Nucleus accumbens (tissue), 56 donors: ENCODE measurements at places on chromosomes 2 and 18.

- DNase-seq = no peak
Measured at GRCh38 chr2:51237626-51238271, 205.8 kb upstream of the NRXN1 start.

DNA sequence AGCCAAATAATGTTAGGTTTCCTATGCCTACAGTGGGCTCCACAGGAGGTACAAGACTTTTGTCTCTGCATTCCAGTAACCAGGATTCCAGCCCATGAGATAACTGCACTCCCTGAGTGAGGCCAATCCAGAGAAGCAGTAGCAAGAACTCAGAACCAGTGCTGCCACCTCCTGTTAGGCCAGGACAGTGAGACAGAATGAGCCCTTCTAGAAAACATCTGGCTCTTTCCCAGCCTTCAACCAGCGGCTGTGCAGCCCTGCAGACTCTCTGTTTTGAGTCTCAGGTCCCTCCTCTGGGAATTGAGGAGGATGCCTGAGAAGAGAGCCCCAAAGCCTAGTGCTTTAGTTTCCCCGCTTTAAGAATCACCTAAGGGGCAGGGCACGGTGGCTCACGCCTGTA is 44.2 kb downstream of the ARID5A start:
- DNase-seq = no peak

GRCh38 chr2:102971701-102972100 is 209.9 kb downstream of the TMEM182 start:
- DNase-seq = no peak

DNA sequence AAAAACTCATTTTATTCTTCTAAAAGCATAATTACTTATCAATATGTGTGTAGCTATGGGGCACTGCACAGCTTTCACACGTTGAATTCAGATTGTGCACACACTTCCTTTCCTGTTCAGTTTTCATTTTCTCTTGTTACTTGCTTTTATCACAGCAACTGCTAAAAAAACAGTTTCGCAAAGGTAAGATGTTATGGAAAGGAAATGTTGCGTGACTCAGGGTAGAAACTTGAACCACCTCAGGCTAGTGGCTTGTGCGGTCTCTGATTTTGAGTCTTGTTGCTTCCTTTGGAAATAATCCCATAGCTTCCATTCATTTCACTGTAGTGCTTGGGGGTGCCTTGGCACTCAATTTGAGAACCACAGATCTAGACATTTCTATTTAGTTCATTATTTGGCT is 171.9 kb downstream of the FMNL2 start:
- DNase-seq = no peak

DNA sequence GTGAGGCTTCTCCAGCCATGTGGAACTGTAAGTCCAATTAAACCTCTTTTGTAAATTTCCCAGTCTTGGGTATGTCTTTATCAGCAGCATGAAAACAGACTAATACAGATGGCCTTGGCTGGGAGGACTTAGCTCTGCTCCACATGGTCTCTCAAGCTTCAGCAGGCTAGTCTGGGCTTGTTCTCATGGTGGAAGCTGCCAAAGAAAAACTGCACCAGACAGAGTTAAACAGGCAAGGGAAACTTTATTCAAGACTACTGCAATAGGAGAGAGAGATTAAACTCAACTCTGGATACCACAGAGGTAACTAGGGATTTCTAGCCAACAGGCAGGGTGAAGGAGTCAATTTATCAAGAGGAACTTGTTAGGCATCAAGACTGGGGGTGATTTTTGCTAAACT is 142.1 kb downstream of the CABLES1 start:
- DNase-seq = no peak

DNA sequence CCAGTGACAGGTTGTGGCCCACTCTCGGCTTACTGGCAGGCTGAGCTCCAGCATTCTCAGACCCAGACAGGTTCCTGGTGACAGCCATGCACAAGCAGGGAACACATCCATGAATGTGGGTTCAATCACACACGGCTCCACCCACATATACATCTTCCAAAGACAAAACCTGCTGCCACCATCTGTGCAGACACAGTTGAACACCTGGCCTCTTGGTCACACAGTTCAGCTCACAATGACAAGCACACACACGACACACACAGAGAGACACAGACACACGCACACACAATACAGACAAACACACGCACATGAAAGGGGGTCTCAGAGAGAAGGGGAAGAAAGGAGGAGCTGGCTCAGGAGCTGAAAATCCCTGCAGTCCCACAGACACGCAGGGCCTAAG is 32.1 kb upstream of the PTMA start:
- DNase-seq = no peak

DNA sequence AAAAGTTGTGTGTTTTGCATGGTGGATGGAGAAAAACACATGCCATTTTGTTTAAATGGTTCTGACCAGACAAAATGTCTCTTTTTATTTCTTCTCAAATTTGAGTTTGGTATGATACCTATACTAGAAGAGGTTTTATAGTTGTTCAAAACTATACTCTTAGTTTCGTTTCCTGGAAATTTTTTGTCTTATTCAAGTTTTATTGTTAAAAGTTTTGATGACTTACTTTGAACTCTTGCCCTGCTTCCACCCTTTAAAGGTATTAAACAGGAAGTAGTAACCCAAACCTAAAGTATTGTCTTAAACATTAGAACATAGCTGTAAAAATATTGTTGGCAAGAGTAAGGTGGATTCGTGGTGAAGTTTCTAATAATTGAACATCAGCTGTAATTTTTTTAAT is 98.2 kb downstream of the BABAM2 start:
- no peak for DNase-seq

DNA sequence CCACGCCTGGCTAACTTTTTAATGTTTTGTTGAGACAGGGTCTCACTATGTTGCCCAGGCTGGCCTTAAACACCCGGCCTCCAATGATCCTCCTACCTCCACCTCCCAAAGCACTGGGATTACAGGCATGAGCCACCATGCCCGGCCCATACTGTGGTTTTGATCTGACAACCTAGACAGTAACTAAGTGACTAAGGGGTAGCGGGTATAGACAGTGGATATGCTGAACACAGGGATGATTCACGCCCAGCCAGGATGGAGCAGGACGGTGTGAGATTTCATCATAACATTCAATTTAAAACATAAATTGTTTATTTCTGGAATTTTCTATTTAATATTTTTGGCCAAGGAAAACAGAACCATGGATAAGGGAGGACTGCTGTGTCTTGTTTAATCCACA is 36.0 kb upstream of the YPEL5 start:
- DNase-seq = no peak

DNA sequence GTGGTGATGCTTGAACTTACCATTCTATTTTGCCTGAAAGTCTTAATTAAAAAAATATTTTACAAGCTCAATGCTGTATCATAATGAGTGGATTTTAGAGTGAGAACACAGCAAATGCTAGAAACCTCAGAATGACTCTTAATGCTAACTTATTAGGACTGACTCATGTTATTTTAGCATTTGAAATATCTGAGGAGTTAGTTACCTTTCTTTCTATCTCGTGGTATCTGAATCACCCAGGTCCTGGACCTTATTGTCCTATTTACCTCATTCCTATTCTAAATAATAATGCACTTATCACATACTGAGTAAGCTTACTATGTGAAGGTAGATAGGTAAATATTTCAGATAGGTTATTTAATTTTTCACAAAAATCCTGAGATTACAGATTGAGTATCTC is 70.7 kb downstream of the SOS1 start:
- DNase-seq = no peak

- DNase-seq = no peak
Measured at GRCh38 chr18:75529394-75529793, 101.9 kb upstream of the SMIM21 start.

DNA sequence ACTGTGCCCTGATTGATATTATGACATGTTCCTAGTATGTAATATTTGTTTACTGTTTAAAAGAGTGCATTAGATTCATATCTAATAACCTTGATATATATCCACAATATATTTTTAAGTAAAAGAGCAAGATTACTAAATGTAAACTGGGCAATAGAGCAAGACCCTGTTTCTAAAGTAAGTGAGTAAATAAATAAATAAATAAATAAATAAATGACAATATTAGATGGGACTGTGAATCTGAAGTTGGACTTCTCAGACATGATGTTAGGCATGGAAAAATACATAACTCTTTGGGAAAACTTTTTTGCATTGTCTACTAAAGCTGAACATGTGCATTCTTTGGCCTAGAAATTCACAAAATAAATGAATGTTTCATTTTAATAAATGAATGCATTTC is 164.7 kb downstream of the CCDC178 start:
- no peak for DNase-seq

DNA sequence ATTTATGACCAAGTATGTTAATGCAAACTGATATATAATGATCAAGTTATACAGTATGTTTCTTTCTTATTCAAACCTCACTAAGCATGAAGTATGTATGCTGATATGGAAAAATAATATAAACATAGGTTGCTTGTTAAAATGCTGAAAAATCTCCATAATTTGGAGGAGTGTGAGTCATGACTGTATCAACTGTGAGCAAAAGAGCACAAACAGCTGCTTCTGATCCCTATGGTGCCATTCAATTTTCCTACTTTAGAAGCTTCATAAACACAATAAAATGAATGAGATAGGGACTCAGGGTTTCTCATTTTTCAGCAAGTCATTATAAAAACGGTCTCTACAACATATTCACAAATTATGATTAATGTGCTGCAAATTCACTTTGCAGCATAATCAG is 129.9 kb upstream of the TFPI start:
- DNase-seq = no peak

DNA sequence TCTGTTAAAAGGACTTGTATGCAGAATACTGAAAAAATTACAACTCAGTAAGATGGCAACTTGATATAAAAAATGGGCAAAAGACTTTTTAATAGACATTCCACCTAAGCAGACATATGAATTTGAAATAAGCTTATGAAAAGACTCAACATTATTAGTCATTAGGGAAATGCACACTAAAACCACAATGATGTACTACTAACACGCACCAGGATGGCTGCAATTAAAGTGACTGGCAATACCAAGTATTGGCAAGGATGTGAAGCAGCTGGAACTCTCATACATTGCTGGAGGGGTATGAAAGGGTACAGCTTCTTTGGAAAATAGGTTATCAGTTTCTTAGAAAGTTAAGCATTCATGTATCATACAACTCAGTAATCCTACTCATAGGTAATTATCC is 3.2 kb upstream of the ENOSF1 start:
- no peak for DNase-seq

GRCh38 chr18:76991021-76991688 is 141.4 kb downstream of the MBP start:
- DNase-seq = no peak

GRCh38 chr2:60512641-60513040 is 40.8 kb downstream of the BCL11A start:
- no peak for DNase-seq

DNA sequence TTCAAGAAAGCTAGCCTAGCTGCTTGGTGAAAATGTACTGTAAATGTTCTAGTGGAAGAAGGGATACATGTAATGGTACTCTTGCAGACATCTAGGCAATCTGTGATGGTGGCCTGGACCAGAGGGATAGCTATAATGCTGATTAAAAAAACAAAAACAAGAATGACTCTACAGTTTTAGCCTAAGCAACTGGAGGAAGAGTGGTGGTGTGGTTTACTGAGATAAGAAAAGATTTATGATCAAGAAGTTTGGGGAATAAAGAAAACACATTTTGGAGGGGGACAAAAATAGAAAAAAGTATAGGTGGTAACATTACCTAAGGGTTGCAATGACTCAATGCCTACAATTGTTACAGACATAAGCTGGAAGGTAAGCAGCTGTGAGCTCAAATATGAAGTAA is 1080.7 kb upstream of the CELF4 start:
- DNase-seq = no peak

GRCh38 chr2:77552956-77553355 is 30.8 kb upstream of the LRRTM4 start:
- no peak for DNase-seq

GRCh38 chr18:73893880-73894279 is 253.8 kb downstream of the FBXO15 start:
- no peak for DNase-seq

GRCh38 chr2:6945087-6945813 is 28.0 kb downstream of the RNF144A start:
- no peak for DNase-seq

- no peak for DNase-seq
Measured at GRCh38 chr2:49359721-49360406, 205.5 kb upstream of the FSHR start.

DNA sequence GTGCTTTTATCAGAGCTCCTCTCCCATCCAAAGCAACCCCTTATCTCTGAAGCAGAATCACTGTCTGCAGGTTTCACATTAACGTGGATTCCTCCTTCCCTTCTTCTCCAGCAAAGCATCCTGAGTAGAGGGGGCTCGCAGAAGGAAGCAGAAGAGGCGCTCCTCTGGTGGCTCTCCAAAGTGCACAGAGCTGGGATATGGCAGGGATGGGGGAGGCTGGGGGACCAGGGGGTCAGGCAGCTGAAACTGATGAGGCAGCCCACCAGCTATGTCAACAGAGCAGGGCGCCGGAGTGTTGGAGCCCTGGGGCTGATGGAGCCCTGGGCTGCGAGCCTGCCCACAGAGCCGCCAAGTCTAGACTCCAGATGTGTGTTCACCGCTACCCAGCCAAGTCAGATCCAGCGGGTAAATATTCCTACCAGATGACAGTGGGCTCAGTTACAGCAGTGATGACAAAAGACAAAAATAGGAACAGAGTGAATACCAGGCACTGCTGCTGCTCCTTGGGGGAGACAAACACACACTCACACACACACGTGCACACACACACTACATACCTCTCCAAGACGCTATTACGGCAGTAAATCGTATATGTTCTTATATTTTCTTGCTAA is 678.3 kb upstream of the ID2 start:
- no peak for DNase-seq

DNA sequence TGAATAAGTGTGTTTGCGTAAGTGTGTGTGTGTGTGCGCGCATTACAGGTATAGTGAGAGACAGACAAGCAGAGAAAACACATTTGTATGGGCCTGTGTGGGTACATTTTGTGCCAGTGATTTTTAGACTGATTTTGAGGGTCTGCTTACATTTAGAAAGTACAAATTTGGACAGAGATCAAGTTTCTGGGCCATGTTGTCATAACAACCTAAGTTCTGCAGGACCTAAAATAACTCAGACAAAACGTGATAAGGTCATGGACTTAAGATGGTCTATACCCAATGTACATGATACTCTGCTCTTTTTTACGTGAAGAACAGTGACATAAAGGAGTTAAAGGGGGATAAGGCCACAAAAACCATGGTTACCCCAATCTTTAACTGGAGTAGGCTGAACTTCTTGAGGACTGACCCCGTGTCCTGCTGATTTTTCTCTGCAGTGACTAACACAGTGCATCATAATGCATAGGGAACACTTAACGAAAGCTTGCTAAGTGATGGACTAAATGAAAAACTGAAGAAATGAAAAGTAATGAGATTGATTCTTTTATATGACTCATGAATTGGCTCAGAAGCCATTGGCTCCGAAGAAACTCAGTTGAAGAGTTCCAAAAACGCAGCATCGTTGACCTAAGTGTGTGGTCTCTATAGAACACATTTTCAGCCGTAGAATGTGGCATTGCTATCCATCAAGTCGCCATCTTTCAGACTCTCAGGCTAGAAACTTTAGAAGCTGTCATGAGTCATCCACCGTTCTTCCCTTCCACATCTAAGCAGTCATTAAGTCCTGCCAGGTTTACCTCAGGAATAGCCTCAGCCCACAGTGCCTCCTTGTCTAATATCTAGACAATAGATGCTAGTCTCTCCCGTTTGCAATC is 61.6 kb upstream of the NCOA1 start:
- DNase-seq = no peak

- DNase-seq = no peak
Measured at GRCh38 chr18:58215011-58215410, 171.0 kb downstream of the NEDD4L start.
